Heart right ventricle (tissue), 16 donors: ENCODE measurements at places on chromosomes 3 and 15. TPM values are rescaled to one million over a fixed set of nuclear protein-coding genes. Genes with fewer than 3 reads are reported as not detected.

GOLGA8G gene
- polyA plus RNA-seq = not detected

IQCF5 gene
- polyA plus RNA-seq = not detected

- no peak for DNase-seq
Observed at GRCh38 chr3:68360492-68360891, 571.9 kb downstream of the TAFA4 start.

- DNase-seq = no peak
Observed at GRCh38 chr15:29018995-29019976, 133.5 kb downstream of the APBA2 start.

DNA sequence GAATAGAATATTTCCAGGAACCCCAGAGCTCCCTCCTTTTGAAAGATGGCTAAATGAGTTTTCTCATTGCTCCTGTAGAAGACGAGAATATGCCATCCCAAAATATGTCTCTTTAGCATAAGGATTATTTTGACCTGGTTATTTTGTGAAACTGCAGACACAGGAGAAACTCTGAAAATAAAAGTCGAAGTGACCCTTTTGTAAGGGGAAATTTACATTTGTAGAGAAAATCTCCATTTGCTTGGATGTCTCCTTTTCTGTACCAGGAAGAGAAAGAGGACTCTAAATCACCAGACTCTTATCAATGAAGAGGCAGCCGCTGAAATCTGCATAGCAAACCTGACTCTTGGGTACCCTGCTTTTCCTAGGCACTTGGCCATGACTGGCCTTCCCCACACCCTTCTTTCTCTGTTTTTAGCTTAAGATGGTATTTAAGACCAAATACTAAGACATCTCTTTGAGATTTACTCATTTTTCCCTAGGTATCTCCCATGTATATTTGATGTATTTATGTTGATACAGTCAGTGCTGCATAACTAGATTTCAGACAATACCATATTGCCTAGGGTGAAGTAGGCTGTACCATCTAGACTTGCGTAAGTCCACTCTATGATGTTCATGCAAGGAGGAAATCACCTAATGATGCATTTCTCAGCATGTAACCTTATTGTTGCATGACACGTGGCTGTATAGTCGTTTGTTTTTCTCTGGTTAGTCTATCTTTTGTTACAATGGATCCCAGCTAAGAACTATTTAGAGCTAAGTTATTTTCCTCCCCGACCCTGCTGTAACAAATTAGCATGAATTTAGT lies 98.2 kb upstream of the UBE3A start:
- DNase-seq = no peak

DNA sequence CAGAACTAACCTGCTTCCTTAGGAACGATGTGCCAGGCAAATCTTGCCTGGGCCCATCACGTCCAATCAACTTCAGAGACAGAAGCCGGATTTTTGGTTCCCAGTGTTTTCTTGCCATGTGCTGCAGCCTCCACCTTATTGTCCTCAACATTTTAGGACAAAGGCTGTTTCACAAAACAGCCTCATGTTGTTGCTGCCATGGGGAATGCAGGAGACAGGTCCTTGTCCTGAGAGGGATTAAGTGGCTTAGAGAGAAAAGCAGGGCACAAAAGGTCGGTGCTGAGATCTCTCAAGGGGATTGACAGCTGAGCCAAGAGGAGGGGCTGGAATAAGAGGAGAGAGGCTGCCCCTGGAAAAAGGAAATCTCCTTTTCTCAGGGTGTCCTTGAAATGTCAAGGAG lies 11.3 kb upstream of the NMNAT3 start:
- DNase-seq = no peak

SV2B gene
- polyA plus RNA-seq = 0.29 TPM

- no peak for DNase-seq
Observed at GRCh38 chr3:150414959-150415358, 6.9 kb downstream of the TSC22D2 start.

DNA sequence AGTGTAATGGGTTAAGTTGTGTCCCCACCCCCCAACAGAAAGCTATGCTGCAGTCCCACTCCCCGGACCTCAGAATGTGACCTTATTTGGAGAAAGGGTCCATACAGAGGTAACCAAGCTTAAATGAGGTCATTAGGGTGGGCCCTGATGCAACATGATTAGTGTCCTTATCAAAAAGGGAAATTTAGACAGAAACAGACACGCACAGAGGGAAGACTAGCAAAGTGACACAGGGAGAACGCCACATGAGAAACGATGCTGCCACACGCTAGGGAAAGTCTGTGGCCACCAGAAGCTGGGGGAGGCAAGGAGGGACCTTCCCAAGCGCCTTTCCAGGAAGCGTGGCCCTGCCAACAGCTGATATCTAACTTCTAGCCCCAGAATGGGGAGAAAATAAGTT lies 65.4 kb downstream of the RPN1 start:
- DNase-seq = no peak

GRCh38 chr3:4720316-4721075 lies 227.3 kb downstream of the ITPR1 start:
- DNase-seq = peak; percentile 87

SPSB4 gene
- polyA plus RNA-seq = 2.3 TPM

GRCh38 chr15:42826251-42826890 lies 89.4 kb upstream of the CDAN1 start:
- no peak for DNase-seq

GRCh38 chr3:87796137-87796842 lies 262.5 kb downstream of the CGGBP1 start:
- DNase-seq = no peak

DNA sequence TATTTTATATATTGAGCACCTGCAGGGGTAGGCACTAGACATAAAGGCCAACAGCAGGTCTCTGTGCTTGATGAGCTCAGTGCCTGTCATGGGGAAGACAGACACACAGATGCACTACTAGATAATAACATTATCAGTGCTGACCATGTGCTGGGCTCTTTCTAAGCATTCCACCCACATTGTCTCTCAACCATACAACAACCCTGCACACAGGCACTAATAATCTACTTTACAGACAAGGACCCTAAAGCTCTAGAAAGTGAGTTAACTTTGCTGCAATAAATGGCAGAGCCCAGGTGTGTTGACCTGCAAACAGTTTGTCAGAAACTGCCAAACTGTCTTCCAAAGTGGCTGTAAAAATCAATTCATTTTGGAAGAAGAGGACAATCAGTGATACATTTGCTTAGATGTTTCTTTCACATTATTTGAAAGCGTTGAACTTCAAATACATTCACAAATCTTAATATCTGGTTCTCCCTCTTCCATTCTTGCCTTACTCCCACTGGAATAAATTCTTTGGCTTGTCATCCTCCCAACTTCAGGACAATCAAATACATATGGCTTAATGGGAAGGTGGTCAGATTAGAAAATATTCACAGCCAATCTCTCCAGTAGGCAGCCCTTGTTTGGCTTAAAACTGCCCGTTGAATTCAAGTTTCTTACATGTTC lies 11.0 kb upstream of the PP2D1 start:
- no peak for DNase-seq

DNA sequence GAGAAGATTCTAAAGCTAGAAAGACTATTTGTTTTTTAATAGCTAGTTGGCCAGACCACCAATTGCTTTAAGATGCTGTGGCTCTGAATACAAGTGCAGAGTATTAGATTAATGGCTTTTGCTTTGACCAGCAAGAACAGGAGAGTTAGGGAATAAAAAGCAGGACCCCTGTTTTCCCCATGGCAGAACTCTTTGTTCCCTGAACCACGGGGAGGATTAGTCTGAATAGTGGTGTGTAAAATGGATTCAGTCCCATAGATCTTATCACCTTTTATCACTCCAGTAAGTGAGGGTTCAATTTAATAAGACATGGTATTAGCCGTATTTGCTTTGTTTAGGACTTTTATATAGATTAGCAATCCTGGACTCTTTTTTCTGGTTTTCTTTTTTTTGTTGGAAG lies 562.6 kb upstream of the DPPA4 start:
- DNase-seq = no peak
